ENCODE measurements at places on chromosomes 3 and 15.

DNA sequence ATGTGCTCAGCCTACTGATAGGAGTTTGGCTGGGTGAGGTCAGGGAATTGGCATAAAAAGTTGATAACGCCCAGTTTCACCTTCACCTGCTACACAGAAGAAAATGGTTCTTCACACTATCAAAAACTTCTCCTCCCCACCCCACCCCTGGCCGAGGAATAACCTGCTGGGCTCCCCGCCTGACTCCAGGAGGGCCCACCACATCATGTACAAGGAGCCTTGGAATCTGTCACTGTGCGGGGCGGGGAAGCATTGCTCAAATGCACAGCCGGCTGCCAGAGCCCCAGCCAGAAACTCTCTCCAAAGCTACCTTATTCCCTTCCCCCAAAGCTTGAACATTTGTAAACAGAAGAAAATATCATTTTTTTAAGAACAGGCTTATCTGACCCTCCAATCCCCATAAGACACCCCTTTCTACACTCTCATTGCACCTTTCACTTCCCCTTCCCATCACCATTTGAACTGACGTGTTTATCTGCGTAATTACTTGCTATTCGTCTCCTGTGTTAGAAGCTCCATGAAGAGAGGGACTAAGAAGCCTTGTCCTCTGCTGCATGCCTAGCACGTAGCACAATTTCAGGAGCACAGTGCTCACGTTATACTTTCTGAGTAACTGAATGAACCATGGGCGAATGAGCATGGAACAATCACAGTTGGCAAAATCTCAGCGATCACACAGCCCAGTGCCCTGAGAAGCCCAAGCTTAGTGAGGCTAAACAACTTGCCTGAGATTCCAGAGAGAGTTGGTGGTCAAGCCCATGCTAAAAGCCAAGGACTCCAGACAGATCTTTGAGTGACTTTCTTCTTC, 82.9 kb downstream of the HES1 start:
- DNase-seq: no peak

DNA sequence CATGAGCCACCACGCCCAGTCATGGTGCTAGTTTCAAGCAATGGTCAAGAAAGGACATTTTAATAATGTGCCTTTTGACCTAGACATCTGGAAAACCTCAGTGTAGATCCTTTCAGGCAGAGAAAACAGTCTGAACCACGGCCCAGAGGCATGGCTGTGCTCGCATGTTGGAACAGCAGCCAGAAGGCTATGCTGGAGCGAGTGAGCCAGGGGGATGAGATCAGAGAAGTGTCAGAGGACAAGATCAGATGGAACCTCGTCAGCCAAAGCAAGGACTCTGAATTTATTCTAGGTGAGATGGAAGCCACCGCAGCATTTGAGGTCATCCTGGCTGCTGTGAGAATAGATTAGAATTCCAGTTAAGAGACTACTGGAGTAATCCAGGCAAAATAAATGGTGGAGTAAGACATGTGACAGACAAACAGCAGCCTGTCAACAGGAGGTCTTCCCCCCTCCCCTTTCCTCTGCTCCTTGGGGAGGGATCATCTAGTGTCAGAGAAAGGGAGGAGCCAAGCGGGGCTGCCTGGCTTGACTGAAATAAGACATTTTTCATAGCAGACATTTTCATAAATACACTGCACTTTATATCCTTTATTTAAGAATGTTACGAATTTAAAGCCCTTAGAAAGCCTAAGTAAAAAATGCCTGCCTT, 40.4 kb upstream of the ACKR4 start:
- no peak for DNase-seq

DNA sequence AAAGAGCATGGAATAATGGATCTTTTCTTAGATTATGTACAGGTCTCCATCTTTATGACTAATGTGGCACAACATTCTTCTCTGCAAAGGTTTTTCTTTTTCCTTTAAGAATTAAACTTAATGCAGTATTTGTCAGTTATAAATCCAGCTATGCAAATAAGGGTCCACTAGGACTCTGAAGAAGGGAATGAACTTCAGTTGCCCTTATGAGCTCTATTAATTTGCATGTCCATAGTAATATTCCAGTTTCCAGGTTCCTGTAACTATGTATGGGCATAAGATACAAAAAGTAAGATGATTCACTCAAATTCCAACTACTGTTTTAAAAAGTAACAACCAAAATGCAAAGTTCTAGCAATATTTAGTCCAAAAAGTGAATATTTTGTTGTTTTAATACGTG, 337.4 kb downstream of the NLGN1 start:
- no peak for DNase-seq

DNA sequence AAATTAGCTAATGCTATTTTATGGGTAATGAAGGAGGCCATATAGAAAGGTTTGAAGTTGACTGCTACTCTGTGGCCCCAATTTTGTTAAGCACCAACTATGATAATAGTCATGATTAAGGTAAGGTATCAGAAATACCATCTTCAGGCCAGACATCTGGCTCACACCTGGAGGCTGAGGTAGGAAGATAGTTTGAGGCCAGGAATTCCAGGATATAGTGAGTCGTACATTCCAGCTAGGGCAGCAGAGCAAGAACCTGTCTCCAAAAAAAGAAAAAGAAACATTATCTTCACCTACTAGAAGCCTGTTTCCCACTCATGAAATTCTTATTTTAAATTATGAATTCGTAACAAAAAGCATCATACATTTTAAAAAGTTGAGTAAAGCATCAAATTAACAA, 64.4 kb downstream of the LRRC28 start:
- peak; percentile 56 for DNase-seq

DNA sequence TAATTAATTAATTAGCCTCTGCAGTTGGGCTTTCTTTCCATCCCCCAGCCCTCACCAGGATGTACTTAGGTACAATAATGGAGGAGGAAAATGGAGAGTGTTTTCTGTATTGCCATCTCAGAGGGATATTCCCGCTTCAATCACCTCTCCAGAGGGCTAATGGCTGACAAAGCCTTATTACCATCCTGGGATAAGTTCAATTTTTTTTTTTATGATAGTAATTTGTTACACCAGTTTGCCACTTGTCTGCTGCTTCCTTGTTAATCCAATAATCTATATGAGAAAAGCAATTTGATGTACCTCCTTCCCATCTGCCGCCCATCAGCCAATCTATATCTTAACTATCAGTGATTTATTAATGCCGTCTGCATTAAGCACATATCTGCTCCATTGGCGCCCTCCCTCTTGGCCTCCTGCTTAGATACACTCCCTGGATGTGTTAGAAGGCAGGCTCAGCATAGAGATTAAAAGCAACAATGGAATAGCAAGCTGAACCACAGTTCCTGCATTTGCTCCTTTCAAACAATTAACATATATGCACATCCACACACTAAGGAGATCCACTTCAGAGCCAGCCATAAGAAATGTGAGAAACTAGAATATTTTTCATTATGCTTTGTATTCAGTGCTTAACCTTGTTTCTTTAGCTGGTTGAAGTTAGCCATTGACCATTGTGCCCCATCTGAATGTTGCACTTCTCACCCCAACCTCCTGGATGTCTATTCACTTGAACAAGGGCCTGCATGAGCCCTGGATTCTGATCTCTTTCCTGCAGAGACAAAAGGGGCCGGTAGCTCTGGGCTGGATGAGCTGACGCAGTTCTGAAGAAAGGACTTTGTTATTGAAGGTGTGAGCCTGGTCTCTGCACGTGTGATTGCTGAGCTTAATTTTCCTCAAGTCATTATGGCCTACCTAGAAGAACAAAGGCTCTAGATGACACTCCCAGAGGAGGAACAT, 237.3 kb upstream of the GAP43 start:
- no peak for DNase-seq

DNA sequence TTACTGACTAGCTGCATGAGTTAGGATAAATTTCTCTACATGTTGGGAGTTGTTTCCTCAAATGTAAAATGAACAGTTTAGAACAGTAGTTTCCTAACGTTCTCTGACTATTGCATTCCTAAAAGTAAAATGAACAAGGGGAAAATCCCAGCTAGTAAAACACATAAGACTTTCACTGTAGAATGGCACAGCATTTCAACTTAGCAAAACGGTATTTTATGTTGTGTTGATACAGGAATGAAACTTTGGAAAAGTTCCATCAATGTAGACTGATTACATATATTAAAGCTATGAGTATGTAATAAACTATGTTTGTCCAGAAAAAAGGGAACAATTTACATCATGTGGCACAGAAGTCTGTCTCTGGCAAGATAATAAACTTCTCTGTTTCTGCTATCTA, 297.4 kb upstream of the EPHA3 start:
- no peak for DNase-seq

DNA sequence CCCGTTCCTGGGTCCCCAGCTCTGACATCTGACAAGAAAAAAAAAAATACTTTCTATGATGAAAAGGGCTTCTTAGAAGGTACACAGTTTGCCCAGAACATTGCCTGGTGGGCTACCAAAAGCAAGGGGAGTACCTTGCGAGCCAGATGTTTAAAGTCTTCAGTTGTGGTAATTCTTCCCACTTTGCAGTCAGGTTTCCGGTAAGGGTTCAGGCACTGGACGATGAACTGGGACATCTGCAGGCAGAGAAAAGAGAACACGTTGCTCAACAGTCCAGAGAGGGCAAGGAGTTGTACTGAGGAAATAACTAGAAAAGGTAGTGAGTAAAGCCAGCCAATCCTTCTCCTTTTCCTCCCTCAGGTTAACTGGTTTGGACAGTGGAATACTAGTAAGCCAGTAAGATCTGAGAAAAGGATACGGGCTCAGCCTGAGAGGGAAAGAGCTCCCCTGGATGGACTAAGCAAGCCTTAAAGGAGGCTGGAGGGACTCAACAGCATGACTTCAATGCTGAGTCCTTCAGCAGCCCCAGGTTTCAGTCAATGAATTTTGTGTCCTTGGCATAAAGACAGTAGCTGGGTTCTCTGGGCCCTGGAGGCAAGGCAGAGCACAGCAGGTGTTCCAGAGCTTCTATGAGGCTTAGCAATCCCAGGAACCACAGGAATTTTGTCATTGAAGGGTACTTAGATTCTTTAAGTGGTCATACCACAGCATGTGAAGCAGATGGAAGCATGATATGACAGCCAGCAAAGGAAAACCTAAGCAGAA, 38.2 kb downstream of the NBEAL2 start:
- no peak for DNase-seq

DNA sequence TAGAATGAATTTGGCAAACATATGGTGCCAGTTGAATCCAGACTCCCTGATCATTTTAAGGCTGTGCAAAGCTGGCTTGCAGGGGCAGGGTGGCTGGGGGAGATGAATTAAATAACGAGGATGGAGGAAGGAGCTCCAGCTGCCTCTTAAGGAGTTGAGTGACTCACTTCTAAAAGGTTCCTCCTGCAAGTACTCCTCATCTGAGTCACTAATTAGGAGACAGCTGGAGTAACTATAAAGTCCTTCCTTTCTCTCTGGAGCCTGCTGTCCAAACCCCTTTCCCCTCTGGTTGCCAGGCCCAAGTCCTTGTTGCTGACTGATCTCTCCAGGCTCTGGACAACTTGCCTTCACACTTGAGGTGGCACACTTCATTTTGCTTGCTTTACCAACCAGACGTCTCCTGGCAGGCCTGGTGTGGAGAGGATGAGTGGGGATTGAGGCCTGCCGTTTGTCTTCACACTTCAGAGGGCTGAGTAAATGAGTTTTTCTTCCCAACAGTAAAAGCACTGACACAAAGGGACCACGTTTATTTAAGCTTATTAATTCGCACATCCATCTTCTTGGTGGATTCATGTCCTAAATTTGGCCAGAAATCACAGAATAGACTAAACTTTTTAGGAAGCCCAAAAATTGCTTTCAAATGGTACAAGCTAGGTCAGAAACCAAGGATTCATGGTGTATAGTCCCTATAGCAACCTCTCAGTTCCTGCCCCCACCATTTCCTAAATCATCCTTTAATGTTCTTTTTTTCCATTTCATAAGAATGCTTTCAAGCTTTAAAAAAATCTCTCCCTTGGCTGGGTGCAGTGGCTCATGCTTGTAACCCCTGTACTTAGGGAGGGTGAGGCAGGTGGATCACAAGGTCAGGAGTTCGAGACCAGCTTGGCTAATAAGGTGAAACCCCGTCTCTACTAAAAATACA, 90.5 kb upstream of the MYRIP start:
- no peak for DNase-seq

DNA sequence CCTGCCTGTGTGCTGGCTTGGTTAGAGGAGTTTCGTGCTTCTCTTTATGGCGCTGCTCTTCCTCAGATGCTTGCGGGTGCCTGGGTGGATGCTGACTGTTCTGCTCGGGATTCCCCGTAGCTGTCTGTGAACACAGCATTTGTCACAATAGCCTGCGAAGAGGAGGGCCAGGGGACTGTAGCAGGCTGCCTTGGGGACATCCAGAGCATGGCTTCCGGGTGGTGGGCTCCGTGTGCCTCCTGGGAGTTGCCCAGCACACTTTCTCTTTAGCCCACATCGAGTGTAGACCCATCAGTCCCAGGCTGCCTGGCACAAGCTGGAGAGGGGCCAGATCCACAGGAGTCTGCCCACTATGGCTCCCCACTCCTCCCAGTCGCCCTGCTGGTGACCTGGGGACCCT, 22.4 kb downstream of the LRRK1 start:
- no peak for DNase-seq

DNA sequence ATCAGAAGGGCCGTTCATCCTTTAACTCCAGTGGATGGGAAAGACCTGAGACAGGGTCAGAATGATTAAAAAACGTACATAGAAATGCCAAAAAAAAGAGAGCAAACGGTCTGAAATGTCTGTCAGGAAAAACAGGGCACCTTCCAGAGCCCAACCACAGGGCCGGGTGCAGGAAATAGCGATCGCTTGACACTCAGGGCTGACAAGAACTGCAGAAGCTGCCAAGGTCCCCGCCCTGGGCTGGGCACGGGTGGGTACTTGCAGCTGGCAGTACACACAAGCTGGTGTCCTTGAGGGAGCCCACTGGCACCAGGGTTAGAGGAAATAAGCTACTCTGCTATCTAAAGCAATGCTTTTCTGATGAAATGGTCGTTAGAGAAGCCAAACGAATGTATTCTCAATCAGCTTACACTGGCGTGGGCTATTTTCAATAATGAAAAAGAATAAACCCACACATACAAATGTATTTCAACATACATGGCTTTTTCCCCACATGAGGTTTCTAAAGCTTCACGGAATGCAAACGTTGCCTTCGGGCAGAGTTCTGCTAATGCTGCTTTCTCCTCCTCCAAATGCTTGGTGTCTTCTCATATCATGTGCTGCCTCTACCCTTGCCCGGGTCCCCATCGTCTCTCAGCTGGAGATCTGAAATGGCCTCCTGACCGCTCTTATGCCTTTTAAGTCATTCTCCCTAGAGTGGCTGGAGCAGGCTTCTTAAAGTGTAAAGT, 15.6 kb downstream of the FRMD4B start:
- DNase-seq: no peak

DNA sequence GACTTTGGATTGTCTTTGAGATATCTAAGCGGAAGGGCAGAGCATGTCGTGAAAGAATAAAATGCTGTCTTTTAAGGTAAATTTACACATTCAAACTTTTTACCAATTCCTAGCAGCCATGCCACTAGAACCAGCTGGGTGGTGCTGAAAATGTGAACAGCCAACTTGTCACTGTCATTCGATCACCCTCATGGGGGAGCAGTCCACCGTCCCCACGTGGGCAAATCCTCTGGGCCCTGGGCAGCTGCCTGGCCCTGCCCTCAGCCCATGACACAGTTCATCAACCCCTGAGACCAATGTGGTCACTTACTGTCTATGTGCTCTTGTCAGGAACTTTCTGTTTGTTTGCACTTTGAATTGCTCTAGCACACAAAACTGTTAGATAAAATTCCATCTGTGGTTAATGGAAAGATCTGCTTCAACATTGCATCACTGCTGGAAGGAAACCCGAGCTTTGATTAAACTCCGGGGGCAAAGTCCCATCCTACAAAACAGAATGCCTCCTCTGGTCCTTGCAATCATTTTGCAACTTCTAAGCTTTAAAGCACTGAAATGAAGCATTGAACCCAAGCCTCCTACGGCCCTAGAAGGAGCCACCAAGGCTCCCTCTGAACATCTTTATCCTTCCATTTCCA, 50.1 kb downstream of the PCSK6 start:
- no peak for DNase-seq
